ENCODE measurements at places on chromosomes 11 and 22.

GRCh38 chr11:107182978-107183377, 164.7 kb upstream of the GUCY1A2 start:
- DNase-seq = no peak

DNA sequence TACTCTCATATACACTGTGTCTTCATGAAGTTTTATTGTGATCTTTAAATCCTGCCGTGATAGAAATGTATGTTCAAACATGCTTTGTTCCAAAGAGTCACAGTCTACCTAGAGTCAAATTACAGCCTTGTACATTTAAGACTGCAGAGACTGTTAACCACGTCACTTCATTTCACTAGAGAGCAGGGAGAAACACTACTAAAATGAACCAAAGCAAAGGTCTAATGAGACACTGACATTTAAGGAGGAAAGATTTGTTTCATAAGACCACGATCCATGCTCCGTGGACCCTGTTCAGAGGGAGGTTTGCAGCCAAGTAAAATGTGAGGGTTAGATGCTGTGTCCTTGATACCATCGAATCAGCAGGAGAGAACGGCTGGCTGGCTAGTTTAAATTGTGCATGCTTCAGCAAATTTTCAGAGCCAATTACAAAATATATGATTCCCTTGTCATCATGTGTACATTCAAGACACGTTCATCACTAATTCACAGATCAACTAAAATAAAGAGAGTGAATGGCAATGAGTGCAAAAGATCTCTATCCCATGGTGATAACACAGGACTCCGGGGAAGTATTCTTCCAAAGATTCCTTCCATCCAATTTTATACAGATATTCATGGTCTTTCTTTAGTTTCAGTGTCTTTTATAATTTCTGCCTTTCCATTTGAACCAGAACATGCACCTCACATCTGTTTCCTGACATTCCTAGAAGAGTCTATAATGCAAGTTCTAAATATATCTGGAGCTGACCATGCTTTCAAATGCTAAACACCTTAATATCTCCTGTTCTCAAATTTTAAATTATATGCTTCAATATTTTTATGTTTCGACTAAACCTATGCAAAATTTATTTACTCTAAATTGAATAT, 960.9 kb upstream of the FAT3 start:
- no peak for DNase-seq

DNA sequence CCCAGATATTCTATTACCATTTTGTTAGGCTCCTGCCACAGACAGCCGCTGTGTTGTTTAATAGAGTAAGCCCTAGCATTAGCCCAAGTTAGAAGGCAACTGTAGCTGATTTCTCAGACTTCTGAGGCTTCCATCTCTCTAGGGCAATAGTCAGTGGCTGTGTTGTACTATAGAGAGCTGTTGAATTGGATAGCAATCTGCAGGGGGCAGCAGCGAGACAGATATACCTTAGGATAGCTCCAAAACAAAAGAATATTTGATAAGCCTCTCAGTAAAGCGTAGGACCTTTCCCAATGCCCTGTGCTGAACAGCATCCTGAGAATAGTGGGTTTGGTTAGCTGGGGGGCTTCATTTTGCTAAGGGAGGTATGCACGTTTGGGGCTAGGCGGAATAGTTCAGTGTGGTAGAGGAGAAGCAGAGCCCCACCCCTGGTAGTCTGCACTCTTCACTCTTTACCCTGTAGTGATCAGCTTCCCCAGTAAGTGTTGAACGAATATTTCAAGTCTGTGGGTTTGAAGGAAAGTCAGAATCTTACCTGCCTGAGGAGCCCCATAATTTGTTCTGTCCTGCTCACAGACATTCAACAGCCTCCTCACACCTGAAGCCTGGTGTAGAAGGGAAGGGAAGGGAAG, 515.1 kb downstream of the INSC start:
- DNase-seq = no peak

DNA sequence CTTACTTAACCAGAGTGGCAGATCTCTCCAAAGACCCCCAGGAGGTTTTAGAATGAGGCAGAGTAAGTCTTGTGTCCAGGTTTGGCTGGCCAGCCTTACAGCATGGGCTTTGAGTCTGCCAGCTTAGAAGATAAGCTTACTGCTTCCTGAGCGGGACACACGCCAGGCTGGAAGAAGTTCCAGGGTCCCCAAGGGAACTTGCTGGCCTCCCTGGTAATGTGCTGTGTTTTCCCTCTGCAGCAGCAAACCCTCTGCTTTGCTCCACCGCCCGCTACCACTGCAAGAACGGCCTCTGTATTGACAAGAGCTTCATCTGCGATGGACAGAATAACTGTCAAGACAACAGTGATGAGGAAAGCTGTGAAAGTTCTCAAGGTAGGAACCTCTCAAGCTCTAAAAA, 154.2 kb downstream of the LDLRAD3 start:
- no peak for DNase-seq

GRCh38 chr11:109422870-109423465, 978 bp downstream of the C11orf87 start:
- no peak for DNase-seq

DNA sequence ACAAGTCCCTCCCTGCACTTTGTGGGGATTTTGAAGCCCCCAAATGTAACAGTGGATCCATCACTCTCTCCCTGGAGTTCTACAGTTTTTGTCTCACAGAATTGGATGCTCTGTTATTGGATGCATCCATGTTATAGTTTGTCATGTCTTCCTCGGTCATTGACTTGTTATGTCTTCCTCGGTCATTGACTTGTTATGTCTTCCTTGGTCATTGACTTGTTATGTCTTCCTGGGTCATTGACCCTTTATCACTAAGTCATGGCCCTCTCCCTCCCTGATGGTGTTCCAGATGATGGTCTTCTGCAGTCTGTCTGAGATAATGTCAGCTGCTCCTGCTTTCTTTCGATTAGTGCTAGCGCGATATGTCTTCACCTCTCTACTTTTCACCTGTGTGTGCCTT, 981.5 kb downstream of the BRD1 start:
- no peak for DNase-seq

DNA sequence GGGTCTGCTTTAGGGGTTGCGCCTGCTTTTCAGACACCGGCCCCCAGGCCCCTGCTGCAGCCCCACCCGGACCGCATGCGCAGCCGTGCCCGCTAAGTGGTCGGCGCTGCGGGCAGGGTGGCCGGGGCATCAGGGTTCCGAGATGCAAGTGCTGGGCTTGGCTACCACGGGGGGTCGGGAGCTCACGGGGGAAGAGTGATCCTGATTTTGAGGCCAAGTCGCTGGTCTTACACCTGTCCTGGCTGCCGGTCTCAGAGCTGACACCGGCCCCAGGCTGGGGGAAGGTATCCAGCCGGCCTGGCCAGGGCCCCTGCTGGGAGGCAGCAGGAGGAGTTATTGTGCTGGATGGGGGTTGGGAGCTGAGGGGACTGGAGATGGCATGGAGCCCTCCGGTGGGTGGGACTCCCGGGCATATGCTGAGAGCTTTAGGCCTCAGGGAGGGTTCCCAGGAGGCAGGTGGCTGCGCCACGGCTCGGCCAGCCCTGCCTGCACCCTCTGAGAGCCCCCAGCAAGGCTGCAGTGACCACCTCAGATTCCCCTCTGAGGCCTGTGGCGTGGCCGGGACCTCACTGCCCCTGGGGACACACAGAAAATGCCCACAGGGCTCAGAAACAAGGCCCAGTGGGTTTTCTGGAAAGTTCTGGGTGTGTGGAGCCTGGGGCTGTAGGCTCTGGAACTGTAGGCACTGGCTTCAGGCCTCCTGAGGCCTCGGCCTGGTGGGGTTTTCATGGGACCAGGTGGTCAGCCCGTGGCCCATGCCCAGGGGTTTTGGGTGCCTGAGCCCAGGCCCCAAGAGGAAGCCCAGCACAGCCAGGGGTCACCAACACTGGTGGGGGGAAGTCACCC, 4.4 kb upstream of the MUC5AC start:
- no peak for DNase-seq

- no peak for DNase-seq
Measured at GRCh38 chr22:20865875-20866445, 7.2 kb downstream of the SNAP29 start.

DNA sequence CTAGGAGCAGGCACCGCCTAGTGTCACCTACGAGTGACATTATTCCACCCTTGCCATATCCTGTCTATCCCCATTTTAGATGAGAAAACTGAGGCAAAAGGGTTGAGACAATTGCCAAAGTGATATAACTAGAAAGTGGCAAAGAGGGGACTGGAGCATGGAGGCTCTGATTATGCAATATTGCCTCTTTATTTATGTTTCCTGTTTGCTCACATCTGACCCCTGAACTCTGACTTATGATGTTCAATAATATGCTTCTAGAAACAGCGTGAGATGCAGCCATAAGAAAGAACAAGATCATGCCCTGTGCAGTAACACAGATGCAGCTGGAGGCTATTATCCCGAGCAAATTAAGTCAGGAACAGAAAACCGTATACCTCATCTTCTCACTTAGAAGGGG, 7.7 kb downstream of the ELF5 start:
- DNase-seq = no peak

DNA sequence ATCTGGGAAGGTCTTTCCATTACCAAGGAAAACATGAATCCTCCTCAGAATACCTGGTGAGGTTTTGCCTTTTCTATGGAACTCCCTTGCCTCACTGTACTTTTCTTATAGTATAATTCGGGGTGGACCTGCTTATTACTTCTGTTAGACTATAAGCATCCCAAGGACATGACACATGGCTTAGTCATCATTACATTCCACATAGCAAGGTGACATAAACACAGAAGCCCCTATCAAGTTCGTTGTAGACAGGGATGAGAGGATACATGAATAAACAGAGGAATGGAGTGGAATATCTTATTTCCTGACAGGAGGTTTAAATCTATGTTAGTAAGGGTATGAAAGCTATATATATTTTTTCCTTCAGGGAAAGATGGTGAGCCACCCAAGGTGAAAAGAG, 532.2 kb upstream of the CCDC90B start:
- no peak for DNase-seq

- DNase-seq = no peak
Measured at GRCh38 chr22:38228873-38229740, 27.3 kb downstream of the MAFF start.

DNA sequence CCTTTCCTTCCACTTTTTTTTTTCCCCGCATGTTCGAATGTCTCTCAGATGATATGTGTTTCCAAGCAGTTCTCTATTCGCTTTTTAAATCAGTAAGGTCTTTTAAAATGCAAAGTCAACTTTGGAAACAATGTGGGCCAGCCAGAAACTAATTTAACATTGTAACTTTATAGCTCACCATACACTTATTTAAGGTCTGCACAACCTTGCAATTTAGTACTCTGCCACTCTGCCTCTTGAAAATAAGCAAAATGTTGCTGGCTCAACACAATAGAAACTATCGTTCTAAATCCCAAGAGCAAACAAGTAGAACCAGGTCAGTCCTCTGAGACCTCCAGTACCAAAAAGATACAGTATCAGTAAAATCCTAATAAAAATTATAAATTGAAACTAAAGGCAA, 109.0 kb downstream of the SIK3 start:
- DNase-seq = no peak

- DNase-seq = no peak
Measured at GRCh38 chr22:37187891-37188761, at the start of gene C1QTNF6. C1QTNF6 (minus strand) TSS chr22:37188247; CDS start chr22:37188213, 34 bp downstream.

DNA sequence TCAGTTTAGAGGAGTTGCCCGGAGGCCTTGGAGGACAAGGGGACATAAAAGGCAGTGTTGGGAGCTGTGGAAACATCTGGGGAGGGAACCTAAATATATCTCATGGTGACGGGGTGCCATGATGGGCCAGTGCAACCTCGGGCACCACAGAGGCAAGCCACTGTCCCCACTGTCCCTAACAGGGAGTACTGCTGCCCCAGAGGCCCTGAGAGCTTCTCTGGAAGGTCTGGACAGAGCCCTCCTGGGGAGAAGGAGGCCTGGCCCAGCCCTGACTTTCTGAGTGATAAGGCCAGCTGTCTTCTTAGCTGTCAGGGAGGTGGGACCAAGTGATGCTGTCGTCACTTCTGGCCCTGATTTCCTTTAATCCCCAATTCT, 5.5 kb upstream of the P2RY6 start:
- DNase-seq = no peak

DNA sequence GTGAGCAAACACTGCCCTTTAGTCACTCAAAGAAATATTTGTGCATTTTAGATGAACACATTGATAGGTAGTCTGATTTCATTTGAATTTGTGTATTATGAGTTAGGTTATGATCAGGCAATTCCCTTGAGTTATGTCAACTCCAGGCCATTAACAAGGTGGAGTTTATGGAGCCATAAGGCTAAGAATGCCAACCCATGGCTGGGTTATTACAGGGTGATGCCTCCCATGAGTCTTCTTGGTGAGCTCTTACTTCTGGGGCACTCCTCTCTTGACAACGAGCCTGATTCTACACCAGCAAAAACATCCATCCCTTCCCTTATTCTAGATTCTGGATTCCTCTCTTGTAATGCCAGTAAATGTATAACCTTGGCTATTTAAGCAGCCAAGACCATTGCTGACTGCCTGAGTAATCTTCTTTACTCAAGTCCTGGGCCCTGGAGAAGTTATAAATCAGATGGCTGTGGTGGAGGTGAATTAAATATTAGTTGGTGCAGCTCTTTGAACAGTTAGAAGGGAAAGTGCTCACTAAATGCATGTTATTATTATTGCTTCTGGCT, 645.7 kb upstream of the TENM4 start:
- no peak for DNase-seq

DNA sequence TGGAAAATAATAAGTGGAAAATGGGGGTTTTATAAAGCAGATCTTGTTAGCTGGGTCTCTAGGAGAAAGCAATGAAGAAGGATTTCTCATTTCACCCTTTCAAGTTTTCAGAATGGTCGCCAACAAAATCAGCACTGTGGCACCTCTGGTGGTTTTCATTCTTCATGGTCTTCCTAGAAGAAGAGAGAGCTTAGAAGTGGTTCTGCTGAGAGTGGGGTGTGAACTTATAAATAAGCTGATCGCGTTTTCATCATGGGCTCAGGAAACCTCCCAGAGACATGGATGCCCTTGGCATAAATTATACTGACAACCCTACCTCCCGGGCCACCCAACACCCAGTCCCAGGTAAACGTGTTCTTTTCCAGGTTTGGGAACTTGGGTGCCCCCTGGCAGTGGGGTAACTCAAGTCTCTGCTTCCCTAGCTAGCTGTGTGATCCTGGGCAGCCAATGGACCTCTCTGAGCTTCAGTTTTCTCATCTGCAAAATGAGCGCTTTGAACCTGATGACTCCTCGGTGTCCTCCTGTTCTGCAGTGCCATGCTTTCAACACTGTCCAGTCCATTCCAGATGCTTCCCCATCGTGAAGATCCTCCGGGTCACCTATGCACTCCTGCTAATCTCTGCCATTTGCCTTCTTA, 72.6 kb upstream of the GRAMD1B start:
- no peak for DNase-seq

DNA sequence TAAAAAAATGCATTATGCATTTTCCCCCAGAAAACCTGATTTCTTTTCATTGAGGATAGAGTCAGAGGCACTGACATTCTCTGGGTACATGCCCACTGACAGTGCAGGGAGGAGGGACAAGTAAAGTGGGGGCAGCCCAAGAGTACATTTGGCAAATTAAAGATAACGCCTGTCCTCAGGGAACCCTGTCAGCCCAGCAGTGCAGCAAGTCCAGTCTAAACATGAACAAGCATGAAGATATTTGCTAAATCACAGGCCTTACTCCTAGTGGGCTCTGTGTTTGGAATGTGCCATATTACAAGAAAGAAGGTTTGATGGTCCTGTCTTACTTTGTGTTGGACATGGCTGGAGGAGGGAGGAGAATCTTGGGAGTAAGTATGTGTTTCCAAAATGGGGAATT, 37.9 kb downstream of the AMOTL1 start:
- no peak for DNase-seq

GRCh38 chr11:8373519-8374432, 110.1 kb upstream of the LMO1 start:
- DNase-seq = no peak
